ENCODE measurements at places on chromosomes 4 and X.
A peak's percentile ranks its signal among the peaks of the same experiment; 100 is the strongest.

- DNase-seq = peak; percentile 21
These were observed 90.5 kb downstream of the TBL1X start for GRCh38 chrX:9555354-9555753.

DNA sequence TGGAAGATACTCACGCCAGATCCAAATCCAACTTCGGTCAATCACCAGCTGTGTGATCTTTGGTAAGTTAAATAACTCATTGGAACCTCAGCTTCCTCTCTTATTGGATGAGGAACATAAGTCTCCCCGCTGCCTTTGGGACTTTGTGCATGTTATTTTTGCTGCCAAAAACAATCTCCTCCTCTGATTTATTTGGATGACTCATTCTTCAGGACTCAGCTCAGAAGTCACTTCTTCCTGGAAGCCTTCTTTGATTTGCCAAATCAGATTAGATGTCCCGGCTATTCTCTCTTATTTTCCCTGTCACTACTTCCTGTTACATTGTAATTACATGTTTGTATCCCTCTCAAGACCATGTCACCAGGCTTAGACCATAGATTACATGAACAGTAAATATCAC is 138.0 kb upstream of the BOD1L1 start:
- DNase-seq = peak; percentile 59

GRCh38 chr4:130855533-130855932 is 1759.6 kb downstream of the C4orf33 start:
- DNase-seq = no peak

GRCh38 chr4:55549888-55550287 is 3.2 kb upstream of the CLOCK start:
- DNase-seq = peak; percentile 82

DNA sequence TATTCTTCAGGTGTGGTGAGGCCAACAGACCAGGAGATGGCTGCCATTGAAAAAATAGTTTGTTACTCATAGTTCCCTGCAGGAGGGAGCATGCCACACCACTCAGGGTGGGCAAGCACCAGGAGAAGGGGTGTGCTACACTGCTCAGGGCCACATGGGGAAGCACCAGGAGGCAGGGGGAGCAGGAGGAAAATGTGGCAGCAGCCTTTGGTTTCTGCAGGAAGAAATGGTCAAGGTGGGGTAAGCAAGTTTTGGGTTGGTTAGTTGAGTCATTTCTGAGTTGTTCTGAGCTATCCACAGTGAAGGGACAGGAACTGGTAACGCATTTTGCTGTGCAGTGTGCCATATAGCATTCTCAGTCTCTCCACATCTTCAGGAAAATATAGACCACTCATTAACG is 23.8 kb downstream of the FGFBP1 start:
- no peak for DNase-seq

GRCh38 chr4:40196724-40197281 is at the start of gene RHOH:
TSS of gene RHOH (plus strand) at chr4:40197031. CDS start at chr4:40243387, 46,356 bp downstream.
- DNase-seq = no peak

DNA sequence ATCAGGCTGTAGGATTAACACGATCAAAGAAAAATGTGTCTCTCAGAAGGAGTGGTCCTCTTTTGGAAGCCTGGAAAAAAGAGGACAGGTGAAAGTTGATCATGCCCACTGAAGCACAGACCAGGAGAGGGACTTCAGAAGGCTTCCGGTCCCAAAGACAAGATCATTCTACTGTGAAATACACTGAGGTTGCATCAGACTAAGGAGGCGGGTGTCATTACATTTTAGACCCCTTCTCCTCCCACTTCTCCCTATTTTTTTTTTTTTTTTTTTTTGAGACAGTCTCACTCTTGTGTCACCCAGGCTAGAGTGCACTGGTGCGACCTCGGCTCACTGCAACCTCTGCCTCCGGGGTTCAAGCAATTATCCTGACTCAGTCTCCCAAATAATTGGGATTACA is 67.5 kb downstream of the RBM47 start:
- no peak for DNase-seq

DNA sequence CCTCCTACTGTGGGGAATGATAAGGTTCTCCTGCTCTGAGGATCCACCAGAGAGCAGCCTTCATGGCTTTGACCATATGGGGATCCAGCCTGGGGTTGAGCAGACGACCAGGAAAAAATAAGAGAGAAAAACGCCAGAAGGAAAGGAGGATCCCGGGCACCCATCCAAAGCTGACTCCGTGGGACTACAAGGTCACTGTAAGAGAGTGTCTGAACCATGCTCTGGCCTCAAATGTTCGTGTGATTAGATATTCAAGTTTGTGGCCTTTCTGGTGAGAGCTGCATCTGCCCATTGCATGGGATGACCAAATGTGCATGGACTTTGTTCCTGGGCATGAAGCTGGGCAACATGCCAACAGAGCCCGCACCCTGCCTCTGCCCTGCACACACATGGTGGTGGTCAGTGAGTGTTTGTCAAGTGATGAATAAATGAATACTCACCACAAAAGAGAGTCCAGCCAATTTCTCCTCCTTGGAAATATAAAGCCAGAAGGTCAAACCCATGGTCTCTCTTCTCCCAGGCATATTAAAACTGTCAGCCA is 346.0 kb upstream of the GATB start:
- peak; percentile 81 for DNase-seq

- no peak for DNase-seq
These were observed 343.7 kb upstream of the TRAM1L1 start for GRCh38 chr4:117429061-117429460.

DNA sequence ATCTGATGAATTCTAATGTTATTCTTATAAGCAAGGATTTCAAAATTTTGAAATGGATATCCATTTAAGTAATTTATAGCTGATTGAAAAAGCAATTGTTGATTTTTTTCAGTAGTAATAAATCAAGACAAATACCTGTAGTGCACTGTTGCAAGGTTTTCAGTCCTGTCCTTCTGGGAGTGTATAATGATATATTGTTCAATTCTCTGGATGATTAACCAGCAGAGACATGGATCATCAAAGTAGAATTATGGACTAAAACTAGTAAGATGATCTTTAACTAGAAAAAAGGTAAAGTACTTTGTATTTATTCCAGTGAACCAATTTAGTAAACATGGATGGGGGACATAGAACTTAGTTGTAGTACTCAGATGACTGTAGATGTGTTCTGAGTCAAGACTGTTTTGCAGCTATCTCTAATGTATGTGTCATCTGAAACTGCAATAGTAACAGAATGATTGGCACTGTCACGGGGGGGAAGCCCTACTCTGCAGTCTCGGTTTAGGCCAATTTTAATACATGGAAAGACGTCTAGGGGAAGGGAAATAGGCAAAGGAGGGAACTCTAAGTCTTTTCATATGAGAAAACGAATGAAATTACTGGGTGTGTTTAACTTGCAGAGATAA is 121.9 kb downstream of the GLRA3 start:
- no peak for DNase-seq

GRCh38 chrX:19566359-19567222 is 51.3 kb upstream of the MAP3K15 start:
- peak; percentile 19 for DNase-seq

GRCh38 chr4:1033840-1034551 is 22.6 kb downstream of the FGFRL1 start:
- peak; percentile 49 for DNase-seq

DNA sequence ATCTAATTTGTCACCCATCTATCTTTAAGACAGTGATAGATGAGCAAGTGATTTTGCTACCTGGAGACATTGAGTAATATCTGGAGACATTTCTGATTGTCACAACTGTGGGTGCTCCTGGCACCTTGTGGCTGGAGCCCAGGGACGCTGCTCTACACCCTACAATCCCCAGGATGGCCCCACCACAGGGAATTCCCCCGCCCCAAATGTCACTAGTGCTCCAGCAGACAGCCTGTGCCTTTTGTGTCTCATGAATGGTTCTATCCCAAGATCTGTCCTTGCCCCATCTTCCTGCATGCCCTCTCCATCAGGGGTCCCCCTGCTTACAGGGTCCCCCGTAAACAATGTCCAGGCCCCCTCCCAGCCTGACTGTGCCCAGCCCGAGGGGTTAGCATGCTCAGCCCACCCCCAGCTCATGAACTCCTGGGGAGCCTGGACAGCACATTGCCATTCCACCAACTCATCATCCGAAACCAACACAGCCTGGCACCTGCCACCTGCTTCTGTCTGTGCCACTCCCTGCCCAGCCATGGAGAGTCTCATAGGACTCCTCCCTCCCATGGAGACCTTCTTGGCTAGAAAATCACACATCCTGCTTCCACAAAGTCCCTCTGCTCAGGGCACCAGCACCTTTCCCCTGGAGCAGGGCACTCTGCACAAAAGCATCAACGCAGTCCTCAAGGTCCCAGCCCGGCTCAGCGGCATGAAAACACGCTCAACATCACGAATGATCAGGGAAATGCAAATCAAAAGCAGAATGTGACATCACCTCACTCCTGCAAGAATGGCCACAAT is 5.7 kb downstream of the P2RY8 start:
- DNase-seq = no peak

DNA sequence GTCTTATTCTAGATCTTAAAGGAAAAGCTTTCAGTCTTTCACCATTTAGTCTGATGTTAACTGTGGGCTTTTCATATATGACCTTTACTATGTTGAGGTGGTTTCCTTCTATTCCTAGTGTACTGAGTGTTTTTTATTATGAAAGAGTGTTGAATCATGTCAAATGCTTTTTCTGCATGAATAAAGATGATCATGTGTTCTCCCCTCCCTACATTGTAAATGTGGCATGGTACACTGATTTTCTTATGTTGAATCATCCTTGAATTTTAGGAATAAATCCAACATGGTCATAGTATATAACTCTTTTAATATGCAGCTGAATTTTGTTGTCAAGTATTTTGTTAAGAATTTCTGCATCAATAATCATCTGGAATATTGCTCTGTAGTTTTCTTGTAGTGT is 4.3 kb downstream of the CLGN start:
- DNase-seq = peak; percentile 69

- DNase-seq = no peak
These were observed 132.5 kb downstream of the AFF1 start for GRCh38 chr4:87067124-87067885.

GRCh38 chr4:84499624-84499982 is 511 bp upstream of the NKX6-1 start:
- DNase-seq = no peak

- DNase-seq = peak; percentile 71
These were observed 21.9 kb downstream of the ARMCX6 start for GRCh38 chrX:101595739-101596419.

DNA sequence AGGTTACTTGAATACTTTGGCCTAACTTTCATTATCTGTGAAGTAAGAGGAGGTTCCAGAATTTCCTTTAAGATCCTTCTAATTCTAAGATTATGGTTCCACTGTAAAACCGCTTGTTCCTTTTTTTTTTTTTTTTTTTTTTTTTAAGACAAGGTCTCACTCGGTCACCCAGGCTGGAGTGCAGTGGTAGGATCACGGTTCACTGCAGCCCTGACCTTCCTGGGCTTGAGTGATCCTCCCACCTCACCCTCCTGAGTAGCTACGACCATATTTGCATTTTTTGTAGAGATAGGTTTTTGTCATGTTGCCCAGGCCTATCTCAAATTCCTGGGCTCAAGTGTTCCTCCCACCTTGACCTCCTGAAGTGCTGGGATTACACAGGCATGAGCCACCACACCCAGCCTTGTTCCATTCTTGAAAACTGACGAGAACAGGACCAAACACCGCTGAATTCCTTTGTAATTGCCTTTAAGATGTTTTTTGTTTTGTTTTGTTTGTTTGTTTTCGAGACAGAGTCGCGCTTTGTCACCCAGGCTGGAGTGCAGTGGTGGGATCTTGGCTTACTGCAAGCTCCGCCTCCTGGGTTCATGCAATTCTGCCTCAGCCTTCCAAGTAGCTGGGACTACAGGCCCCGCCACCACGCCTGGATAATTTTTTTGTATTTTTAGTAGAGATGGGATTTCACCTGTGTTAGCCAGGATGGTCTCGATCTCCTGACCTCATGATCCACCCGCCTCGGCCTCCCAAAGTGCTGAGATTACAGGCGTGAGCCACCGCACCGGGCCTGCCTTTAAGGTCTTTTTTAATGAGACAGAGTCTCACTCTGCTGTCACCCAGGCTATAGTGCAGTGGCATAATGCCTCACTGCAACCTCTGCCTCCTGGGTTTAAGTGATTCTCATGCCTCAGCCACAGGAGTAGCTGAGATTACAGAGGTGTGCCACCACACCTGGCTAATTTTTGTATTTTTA is 6.8 kb downstream of the PDS5A start:
- no peak for DNase-seq

DNA sequence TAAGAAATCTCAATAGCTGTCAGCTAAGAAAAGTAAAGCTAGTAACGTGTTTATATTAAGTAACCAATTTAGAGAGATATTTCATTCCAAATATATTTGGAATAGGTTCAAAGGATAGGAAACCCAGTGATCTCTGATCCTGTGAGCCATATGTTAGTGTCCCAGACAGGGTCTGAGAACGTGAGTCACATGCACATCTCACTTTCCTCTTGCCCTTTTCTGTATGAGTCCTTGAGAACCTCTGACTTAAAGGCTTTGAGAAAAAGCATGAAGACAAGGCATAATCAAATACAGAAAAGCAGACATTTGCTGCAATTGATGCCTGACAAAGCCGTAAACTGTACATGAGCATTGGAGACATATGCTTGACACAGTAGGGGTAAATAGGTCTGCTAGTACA is 655.1 kb upstream of the ADGRL3 start:
- no peak for DNase-seq

GRCh38 chr4:106767991-106768390 is 268.1 kb downstream of the DKK2 start:
- DNase-seq = no peak

DNA sequence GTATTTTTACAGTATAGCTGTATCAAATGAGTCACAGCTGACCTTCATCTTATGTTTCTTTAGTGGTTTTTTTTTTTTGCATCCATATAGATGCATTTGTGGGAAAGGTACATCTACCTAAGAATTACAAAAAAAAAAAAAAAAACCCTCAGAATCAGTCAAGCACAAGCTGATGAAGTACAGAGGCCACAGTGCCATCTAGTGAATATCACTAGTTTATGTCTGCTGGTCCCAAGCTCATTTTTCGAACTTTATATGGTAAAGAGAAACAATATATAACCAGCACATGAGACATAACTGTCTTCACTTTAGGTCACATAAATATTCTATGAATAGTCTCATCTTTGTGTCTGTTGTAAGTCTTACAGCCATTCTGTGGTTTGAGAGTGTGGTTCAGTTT is 220.1 kb downstream of the DLG3 start:
- DNase-seq = peak; percentile 44
